ENCODE measurements at places on chromosomes 16 and 17.

DNA sequence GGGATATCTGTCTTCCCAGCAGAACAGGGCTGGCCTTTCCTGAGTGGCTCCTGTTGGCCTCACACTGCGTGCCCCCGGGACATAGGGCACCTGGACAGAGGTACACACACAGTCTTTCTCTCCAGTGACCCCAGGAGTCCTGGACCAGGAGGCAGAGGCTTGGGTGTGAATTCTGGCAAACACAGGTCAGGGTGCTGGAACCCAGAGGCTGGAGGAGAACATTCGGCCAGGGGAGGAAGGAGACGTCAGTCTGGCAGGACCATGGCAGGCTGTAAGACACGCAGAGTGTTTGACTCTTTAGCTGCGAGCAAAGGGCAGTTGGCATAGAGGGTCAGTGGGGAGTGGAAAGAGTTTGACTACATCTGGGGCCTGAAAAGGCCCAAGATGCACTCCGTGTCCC is 4.1 kb upstream of the TVP23A start:
- no peak for DNase-seq

- no peak for DNase-seq
These were observed 90.0 kb downstream of the ELAC2 start for GRCh38 chr17:12927541-12928425.

DNA sequence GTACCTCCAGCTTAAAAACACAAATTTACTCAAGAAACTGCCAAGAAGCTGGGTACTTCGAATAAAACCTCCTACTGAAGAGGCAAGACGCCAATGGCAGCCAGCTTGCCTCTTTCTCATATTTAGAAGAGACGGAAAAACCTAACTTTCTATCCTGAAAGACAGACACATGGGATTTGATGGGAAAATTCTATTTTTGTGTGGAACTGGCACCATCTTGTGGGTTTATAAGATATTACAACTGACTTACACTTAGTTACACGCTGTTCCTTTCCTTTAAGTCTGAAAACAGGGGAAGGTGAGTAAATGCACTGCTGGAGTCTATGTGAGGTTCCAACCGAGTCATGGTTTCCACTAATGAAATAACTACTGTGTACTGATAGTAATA is 10.3 kb downstream of the ZNF18 start:
- no peak for DNase-seq

DNA sequence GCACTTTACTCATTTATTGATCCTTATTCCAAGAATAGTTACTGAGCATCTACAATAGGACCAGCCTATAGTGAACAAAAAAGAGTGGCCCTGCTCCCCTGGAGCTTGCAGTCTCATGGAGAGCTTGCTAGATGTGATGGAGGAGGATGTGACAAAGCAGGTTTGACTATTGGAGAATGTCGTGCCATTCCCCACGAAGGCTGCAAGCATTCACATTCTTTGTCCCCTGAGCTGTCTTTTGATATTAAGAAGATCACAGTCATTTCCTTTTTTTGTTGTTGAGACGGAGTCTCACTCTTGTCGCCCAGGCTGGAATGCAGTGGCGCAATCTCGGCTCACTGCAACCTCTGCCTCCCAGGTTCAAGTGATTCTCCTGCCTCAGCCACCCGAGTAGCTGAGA is 115.0 kb upstream of the ADAMTS18 start:
- DNase-seq = no peak

DNA sequence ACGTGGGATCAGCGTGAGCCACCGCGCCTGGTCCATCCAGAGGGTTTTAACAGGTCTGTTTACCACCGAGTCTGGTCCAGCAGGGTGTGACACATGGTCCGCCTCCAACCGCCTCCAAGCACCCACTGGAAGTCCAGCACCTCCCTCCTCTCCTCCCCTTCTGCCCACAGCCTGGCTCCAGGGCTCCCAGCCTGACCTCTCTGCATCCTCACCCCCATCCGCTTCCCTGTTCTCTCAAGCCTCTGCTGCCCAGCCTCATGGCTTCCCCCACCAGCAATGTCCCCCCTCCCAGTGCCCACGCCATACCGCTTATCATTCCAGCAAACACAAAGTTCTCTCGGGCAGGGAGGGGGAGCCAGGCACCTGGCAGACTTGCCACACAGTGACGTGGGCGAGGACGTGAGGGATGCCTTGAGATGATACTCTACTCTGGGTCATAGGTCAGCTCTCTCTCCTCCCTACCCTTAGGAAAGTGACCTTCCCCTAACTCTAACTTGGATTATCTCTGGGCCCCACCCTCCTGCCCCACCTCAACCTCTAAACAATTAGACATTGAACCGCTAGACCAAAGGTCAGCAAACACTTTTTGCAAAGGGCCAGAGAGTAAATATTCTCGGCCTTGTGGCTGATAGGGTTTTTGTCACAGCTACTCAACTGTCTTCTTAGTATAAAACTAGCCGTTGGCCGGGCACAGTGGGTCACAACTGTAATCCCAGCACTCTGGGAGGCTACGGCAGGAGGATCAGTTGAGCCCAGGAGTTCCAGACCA is 23.1 kb downstream of the CDC42EP4 start:
- no peak for DNase-seq

DNA sequence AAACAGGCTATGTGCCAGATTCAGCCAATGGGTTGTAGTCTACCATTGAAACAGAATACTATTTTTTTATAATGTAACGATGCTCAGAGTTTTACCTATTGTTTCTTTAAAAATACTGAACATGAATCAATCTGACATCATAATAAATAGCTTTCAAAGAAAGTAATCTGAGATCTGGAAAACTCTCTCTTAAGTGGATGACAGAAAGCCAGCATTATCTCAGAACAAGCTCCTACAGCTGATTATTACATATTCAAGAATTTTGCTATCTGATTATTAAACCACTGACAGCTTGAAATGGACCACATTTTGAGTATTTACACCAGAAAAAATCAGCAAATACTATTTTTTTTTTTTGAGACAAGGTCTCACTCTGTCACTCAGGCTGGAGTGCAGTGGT is 484.2 kb upstream of the SOX9 start:
- DNase-seq = no peak

- DNase-seq = no peak
These were observed 4.4 kb downstream of the PITPNM3 start for GRCh38 chr17:6551869-6552531.

DNA sequence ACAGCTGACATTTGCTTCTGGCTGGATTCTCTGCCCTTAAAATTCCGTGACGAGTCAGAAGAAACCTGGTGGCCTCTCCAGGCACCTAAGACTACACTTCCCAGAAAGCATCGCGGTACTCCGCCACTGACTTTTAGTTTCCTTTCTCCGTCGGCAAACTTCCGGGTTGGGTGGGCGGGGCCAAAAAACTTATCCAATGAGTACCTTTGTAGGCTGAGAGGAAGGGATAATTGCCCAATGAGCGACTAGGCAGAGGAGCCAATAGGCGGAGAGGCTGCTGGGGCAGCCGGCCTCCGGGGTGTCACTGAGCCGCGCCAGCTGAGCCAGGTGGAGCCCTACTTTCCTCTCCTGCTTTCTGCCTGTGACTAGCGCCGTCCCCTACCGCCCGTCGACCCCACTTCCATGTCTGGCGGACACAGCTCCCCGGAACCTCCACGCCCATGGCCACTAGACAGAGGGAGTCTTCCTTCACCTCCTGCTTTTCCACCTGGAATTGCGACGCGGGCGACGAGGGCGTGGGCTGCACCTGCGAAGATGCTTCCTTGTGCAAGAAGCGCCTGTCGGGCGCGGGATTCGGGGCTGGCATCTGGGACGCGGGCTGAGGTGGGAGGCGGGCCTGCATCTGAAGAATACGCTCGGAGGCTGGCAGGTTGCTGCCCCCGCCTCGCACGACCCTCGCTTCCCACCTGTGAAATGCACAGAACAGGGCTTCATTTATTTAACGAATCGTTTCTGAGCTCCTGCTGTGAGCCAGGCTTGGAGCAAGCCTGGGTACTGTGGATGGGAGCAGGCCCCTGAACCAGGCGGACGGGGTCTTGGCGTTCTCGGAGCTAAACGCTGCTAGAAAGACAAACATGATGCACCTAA is 16.5 kb upstream of the ARHGAP17 start:
- DNase-seq = peak; percentile 90

DNA sequence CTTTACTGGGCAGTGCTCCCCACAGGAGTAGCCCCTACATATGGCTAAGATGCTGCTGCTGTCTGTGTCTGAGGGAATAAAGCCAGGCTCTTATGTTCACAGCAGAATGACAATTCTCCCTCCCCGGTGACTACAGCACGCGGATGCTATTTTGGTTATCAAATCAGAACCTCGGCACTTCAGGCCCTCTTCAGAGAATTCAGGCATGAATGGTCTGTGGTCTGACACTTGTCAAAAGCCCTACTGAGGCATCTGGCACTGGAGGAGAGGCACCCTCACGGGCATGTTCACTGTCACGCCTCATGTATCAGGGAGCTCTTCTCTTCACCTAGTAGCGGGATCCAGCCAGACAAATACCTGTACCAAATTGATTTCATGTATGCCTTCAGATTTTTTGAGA is 30.4 kb downstream of the KIAA0513 start:
- no peak for DNase-seq

DNA sequence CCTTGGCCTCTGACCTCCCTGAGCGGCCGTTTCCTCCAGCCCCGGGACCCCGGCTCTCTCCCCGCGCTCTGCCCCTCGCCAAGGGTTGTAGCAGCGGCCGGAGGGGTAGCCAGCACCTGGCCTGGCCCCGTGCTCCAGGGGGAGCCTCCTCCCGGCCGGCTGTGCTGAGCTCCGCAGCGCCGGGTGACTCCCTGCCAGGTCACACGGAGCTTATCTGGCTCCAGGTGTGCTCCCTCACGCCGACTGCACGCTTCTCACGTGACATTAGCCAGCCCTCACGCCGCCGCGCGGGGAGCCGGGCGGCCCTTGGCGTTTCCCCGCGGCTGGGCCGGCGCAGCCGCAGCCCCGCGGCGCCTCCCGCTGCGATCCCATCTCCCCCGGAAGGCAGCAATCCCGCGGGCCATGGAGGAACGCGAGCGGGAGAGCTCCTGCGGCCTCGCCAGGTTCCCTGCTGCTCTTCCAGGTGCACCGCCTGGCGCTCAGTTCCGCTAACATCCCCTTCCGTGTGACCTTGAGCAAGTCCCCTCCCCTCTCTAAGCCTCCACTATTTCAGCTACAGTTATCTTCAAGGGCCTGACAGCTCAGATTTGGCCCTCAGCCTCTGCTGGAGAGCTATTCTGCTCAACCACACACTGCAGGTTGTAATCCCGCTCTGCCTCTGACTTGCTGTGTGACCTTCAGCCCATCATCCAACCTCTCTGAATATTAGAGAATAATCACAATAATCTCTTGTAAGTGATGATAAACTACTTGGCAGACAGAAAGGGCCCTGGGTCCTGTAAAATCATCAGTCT is 3.4 kb downstream of the MYO18A start:
- peak; percentile 68 for DNase-seq

DNA sequence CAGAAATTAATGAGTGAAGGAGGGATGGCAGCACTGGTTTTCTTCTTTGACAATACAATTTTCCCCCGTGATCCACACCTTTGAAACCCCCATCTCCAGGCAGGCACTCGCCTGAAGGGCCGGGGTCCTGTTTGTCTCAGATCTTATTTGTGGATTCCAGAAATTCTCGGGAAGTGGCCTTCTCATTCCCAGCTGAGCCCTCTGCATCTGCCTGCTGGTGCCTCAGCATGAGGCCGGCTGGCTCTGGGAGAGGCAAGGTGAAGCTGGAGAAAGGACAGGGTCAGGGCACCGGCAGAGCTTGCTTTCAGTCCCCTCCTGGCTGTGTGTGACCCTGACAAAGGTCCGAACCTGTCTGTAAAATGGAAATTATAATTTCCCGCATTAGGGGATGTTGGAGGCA is 35.8 kb upstream of the C1QL1 start:
- no peak for DNase-seq

- peak; percentile 70 for DNase-seq
These were observed 1.2 kb downstream of the GRB2 start for GRCh38 chr17:75404223-75404730.

GRCh38 chr16:66425651-66426050 is 1.4 kb upstream of the BEAN1 start:
- DNase-seq = no peak

- DNase-seq = peak; percentile 18
These were observed 2.6 kb downstream of the GTF3C1 start for GRCh38 chr16:27547134-27547533.

DNA sequence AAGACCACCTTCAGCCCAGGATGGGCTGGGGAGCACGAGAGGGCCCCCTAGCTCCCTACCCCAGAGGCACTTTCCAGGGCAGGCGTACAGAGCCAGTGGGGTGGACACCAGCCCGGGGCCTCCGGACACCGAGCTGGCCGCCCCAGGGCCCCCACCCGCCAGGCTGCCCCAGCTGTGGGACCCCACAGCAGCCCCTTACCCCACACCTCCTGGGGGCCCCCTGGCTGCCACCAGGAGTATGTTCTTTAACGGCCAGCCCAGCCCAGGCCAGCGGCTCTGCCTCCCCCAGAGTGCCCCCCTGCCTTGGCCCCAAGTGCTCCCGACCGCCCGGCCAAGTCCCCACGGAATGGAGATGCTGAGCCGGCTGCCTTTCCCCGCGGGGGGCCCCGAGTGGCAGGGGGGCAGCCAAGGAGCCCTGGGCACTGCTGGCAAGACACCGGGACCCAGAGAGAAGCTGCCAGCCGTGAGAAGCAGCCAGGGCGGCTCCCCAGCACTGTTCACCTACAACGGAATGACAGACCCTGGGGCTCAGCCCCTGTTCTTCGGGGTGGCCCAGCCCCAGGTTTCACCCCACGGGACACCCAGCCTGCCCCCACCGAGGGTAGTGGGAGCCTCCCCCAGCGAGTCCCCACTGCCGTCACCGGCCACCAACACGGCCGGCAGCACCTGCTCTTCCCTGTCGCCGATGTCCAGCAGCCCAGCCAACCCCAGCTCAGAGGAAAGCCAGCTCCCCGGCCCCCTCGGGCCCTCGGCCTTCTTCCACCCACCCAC is 24.3 kb upstream of the ZFPM1 start:
- no peak for DNase-seq

- DNase-seq = no peak
These were observed 5.3 kb downstream of the ST3GAL2 start for GRCh38 chr16:70433458-70434103.

GRCh38 chr16:47721006-47721637 is 260.0 kb downstream of the PHKB start:
- no peak for DNase-seq

DNA sequence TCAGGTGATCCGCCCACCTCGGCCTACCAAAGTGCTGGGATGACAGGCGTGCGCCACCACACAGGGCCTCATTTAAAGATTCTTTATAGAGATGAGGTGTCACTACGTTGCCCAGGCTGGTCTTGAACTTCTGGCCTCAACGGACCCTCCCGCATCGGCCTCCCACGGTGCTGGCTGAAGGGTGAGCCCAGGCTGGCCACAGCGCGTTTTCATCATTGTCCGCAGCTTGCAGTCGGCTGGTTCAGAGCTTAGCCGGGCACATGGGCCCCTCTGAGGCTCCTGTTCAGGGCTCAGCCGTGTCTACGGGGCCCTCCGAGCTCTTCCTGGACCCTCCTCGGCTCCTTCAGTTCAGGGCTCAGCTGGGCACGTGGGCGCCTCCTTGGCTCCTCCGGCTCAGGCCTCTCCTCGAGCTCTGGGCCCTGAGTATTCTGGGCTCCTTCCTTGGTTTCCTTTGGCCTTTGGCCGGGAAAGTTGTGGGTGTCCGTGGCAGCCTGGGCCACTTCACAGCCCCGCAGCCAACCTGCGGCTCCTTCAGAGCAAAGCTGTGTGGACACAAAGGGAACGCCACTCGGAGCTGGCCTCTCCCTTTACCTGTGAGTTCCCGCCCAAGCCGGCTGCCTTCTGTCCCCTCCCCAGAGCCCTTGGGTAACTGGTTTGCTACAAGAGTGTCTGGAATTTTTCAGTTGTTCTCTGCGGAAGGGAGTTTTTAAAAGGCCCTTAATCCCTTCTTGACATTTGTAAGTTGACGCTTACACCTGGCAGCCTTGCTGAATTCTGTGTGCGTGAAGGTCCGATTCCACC is 1.2 kb upstream of the MSLN start:
- no peak for DNase-seq
